NCI-H2029 (cell line): ENCODE measurements at places on chromosomes 5 and 9.

- no peak for DNase-seq
Measured at GRCh38 chr9:101381833-101382342, 2.9 kb downstream of the BAAT start.

DNA sequence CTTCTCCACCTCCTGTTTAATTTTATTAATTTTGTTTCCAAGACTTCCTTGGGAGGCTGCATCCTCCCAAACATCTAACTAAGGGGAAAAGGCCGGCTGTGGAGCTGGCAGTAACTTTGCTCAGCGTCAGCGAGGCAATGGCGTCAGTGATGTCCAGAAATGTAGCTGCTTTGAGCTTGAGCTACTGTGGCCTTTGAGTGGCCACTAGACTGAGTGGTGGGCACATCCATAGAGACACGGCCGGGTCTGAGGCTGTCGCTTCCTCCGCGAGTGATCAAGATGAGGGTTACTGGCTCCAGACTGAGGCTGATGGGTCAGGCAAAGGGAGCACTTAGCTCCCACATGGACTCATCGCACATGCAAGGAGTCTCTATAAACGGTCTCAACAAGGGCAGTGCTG lies 277.0 kb downstream of the HSPA4 start:
- DNase-seq, result no peak

GRCh38 chr5:142935014-142935413 lies 164.8 kb downstream of the ARHGAP26 start:
- DNase-seq, result no peak

GRCh38 chr9:131624636-131625507 lies 79.5 kb downstream of the PRRT1B start:
- peak; percentile 40 for DNase-seq

DNA sequence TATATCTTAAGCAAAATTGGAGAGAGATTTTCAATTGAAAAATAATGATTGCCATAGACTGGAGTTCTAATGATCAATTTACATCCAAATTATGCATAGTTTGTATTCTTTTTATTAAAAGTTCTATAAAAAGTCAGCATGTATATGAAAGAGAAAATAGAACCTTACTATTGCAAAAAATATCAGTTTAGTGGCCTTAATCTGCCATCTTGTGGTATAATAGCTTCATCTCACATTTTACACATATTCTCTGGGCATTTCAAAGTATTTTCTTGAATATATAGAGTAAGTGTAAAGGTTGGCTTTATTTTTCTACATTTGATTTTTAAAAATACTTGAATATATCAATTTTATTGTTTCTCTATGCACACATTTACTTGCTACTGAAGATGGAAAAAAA lies 1858.6 kb upstream of the CDH9 start:
- no peak for DNase-seq

DNA sequence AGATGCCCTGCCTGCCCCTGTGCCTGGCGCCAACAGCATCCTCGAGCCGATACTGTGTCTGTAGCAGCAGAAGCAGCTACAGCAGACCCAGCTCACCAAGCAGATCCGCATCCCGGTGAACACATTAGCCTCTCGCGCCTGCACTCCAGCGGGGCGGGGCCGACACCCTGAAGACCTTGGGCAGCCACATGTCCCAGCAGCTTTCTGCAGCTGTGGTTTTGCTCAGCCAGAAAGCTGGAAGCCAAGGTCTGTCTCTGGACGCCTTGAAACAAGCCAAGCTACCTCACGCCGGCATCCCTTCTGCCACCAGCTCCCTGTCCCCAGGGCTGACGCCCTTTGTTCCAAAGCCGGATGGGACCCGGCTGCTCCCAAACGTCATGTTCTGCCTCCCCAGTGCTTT lies 59.6 kb downstream of the ACTBL2 start:
- no peak for DNase-seq

GRCh38 chr9:98726735-98727134 lies 18.0 kb upstream of the GABBR2 start:
- DNase-seq, result no peak

DNA sequence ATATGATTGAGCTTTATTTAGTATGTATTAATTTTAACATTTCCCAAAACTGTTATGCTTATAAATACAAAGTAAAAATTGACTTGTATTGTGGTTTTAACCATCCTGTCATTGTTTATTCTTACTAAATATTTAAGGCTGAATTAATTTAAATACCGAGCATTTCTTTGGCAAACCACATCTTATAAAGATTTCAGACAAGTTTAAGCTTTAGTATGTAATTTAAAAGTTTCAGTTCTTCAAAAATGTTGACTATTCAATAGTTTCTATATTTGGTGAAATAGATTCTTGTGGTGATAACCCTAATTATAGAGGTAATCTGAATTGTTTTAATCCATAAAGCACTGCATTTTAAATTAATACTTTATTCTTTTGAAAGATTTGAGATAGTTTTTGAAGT lies 65.5 kb downstream of the CCNH start:
- no peak for DNase-seq

GRCh38 chr5:109479260-109479860 lies 69.6 kb upstream of the PJA2 start:
- peak; percentile 2 for DNase-seq

DNA sequence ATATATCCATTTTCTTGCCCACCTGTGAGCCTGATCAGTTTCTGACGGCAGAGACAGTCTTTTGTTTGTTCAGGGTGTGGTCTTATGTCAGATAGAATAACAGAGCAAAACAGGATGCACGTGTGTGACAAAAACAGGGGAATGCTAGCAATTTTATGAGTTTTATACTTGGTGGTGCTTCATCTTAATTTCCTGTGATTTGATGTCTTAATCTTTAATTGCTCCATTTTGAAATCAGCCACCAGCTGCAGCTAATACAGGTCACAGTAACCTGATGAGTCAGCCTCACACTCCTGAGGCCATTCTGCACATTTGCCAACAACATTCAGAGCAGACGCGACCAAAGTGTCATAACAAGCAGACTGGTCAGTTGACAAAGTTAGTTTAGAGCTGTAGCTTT lies 42.3 kb upstream of the JMY start:
- no peak for DNase-seq

- DNase-seq, result no peak
Measured at GRCh38 chr5:60959156-60959555, 14.2 kb downstream of the NDUFAF2 start.

GRCh38 chr5:50745221-50745910 lies 78.9 kb downstream of the PARP8 start:
- no peak for DNase-seq

DNA sequence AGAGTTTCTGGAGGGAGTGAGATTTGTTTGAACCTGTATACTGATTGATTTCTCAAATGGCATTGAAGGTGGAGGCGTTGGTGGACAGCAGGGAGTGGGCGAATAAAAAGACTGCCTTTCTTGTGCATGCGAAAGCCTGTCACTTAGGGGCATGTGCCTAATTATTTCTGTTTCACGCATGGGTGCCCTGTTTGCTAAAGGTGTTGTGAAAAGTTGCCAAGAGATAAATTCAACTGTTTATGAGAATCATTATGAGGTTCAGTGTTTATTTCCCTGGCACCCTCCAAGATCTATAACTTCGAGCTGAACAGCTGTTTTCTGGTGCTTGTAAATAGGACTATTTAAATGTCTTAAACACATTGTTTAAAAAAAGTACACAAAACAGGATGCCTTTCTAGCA lies 67.4 kb upstream of the DMRTA1 start:
- DNase-seq, result no peak

GRCh38 chr9:5873439-5873838 lies 17.2 kb upstream of the MLANA start:
- DNase-seq, result no peak

DNA sequence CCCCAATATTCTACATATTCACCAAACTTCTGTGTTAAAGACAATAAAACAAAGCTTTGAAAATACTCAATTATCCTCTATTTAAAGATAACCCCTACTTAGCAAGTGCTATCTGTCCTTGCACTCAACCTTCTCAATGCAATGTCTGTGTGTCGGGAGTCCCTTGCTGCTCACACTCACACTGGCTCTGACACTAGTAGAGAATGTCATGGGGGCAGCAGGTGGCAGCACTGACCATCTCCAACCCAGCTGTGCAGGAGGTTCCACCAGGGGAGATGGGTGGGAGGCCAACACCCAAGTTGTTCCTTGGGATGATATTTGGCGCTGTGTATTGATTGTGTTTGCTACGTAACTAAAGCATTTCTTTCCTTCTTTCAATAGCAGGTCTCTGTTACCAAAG lies 59.4 kb upstream of the SIMC1 start:
- no peak for DNase-seq

DNA sequence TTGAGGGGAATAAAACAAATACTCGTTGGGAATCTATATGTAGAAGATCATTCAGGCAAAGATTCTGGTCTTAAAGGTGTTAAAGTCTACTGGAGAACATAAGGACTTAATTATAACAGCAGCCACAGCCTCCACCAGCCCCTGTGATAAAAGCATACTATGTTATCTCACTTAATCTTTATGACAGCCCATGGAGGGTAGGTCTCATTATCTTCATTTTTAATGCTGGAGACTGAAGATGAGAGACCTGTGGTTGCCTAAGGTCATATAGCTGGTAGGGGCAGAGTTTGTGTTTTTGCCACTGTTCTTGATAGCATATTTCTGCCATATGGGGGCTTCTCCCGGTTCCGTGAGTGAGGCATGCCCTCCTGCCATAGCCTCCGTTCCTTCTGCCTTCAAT lies 88.7 kb downstream of the TRIO start:
- no peak for DNase-seq

DNA sequence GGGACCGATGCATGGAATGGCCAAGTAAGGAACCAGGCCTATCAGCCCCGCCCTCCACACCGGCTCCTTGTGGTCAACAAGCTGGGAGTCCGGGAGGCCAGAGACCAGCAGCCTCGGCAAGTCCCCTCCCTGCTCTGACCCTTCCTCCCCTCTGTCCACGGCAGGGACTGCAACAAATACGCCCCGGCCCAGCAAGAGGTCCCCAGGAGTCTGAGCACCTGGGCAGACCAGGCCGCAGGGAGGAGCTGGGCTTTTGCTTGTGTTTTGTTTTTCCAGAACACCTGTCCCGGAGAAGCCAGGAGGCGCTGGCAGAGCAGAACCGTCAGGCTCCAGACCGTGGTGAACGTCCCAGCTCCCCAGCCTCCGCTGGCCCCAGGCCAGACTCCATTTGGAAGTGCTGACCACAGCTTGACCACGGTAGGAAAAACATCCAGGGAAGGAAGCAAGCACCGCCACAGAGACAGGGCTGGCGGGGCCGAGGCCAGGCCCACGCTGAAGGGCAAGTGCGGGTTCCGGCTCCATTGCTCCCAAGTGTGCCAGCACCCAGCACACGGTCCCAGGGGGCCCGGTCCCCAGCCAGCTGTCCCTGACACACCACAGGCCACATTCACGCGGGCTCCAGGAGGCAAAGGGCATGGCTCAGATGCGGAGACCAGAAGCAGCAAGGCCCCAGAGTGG lies 56.7 kb downstream of the VAV2 start:
- DNase-seq, result peak; percentile 29

GRCh38 chr5:83714810-83715209 lies 5.8 kb downstream of the HAPLN1 start:
- DNase-seq, result no peak

DNA sequence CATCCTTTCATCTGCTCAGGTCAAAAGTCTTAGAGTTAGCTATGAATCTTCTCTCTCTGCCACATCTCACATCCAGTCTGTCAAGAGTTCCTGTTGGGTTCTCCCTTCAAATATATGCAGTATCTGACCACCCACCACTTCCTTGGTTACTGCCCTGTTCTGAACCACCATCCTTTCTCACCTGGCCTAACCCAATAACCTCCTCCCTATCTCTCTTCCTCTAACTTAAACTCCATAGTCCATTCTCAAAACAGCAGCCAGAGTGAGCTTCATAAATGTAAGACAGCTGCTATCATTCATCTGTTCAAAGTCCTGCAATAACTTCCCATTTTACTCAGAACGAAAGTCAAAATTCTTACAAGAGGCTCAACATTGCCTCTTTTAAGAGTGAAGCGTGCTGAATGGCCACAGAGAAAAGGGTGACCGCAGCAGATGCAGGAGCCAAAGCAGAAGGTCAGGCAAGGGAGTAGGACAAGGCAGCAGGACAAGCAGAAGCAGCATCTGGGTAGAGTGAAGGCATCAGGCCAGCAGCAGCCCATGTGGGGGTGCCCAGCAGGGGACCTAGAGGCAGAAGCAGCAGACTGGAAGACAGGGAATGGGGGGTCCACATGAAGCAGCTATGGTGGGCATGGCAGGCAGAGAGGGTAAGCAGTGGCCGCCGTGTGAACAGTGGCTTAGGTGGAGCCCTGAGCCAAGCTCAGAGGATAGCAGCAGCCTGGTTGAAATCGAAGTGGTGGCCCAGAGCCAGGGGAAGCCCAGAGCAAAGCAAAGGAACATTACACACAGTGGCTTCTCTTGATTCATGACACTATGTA lies 39.3 kb upstream of the CDC42SE2 start:
- DNase-seq, result no peak

GRCh38 chr9:115930472-115930871 lies 223.1 kb upstream of the PAPPA start:
- no peak for DNase-seq

DNA sequence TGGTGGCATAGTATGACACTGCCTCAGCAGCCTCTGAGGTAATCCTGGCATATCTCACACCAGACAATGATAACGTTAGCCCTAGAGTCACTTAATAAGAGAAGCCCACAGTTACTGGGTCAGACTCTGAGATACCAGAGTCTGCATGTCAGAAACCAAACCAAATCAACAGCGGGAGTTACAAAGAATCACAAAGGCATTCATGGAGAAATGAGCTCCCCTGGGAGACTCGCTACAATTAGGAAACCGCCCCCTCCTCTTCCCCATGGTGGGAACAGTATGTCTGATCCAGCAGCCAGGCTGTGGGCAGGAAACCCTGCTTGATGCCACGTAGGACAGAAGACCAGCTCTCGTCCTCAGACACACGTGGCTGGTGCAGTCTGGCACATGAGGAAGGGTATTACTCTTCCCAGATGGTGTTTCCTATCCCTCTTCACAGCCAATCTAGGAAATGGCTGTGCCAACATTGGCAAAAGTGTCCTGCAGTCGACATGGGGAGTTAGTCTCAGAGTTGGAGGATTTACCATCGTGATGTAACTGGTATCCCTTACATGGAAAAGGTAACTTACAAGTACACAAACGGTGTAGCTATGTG lies 485.4 kb downstream of the ZNF608 start:
- no peak for DNase-seq

- no peak for DNase-seq
Measured at GRCh38 chr5:138354387-138354786, 1.9 kb downstream of the KDM3B start.

- DNase-seq, result peak; percentile 84
Measured at GRCh38 chr5:59348189-59348588, 545.3 kb downstream of the PDE4D start.

- DNase-seq, result no peak
Measured at GRCh38 chr5:53549792-53550191, 10.6 kb upstream of the NDUFS4 start.

DNA sequence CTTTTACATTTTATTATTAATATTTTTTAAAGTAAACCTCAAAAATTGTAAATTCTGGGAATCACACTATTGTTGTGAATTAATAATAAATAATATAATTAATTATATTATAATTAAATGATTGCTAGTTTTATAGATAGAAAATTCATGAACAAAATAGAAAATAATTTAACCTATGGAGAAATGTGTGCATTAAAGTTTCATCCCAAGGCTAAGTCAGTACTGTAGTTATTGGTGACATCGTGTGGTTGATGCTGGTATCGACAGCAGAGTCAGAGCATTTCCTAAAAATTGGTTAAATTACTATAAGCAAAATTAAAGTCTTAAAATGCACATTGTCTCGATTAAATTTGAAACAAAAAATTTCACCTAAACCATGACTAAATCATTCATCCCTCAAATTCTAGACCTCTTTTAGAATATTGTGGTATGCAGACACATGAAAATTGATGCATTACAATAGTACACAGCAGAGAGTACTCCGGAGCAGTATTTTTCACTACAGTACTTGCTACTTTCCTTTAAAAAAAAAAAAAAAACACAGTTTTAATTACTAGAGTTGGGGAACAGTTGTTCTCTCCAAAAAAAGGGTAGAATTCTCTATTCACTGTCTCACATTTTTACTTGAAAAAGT lies 73.9 kb downstream of the RORB start:
- DNase-seq, result no peak
